ENCODE measurements at places on chromosomes 2 and 18.

- no peak for DNase-seq
Observed at GRCh38 chr2:235144291-235144690, 192.5 kb downstream of the SH3BP4 start.

DNA sequence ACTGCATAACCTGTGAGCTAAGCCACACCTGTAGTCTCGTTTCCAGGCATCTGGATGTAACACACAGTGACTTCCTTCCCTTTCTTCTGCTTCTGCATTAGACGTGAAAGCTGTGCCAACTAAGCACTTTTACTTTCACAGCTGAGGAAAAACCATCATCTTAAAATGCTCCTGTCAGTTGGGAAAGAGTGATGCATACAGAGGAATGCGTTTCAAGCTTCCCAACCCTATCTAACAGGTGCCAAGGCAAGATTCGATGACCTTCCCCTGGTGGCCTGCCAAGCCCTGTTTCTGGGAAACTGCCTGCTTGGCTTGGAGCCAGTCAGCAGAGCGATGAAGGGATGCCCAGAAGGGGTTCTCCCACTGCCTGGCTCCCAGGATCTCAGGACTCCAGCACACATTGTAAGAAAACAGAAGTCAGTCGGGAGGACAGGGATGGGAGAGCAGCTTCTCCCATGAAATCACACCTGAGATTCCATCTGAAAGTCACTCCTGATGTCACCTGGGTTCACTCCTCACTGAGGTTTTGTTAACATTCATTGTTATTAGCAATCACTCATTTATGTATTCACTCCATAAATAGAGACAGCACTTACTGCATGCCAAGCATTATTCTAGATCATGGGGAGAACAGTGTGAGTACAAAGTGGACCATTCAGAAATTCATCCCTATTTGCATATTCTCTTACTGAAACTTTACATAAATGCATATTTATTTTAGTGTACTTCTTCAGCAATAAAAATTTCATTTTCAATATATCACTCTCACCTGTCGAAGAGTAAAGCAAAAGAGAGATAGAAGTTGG lies 64.1 kb downstream of the DTNA start:
- peak; percentile 43 for DNase-seq

DNA sequence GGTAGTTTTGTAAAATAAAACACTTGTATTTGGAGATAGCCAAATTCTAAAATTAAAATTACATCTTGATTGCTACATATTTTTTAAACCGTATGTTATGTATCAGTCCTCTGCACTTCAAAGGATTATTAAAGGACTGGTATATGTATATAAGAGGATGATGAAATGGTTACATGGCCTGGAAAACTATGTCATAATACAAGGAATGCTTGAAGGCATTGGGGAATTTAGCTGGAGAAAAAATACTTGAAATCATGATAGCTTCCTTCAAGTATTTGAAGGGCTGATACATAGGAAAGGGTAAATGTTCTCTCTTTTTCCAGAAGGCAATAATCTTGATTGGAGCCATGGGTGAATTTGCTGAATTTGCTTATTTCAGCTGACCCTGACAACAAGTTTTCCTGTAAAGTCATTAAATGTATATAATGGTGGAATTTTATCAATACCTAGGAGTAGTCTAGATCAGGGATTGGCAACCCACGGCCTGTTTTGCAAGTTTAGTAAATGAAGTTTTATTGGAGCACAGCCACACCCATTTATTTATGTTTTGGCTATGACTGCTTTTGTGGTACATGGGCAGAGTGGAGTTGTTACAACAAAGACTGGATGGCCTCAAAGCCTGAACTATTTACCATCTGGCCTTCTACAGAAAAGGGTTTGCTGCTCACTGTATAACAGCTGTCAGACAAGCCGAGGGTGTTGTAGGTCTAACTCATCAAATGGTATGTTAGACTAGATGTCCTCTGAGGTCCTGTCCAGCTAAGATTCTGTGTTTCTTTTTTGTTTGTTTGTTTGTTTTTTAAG lies 34.4 kb downstream of the ACYP2 start:
- DNase-seq = no peak

GRCh38 chr2:66553370-66553769 lies 118.4 kb downstream of the MEIS1 start:
- DNase-seq = no peak

DNA sequence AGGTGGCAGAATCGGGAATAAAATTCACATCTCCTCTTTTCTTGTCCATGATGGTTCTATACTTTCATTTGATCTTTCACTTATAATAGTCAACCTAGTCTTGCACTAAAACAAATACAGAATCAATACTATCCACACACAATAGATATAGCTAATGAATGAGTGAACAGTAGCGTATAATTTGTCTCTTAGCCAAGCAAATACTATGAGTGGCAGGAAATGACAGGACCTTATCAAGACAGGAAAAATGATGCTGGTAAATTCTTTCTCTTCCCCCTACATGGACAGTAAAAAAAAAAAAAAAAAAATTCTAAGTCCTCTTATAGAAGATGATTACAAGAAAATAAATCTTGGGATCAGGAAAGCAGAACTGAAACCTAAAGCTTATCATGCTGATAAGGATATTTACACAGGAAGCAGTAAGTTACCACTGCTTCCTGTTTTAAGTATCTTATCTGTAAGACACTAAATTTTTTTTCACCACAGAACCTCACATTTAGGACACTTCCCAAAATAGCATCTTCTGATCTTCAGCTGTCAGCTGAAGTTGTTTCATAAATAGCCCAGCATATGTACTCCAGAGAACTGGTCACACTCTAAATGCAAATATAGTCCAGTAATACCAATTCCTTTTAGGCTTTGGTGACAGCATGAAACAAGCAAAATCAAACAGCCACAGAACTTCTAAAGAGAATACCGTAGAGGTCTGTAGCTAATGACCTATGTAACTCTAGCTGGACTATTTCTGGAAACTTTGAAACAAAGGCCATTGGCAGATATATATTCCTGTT lies 27.0 kb downstream of the IRS1 start:
- DNase-seq = no peak

- no peak for DNase-seq
Observed at GRCh38 chr18:75070625-75071483, 138.1 kb downstream of the PTGR3 start.

- no peak for DNase-seq
Observed at GRCh38 chr2:173998386-173998785, 33.2 kb upstream of the SP3 start.

DNA sequence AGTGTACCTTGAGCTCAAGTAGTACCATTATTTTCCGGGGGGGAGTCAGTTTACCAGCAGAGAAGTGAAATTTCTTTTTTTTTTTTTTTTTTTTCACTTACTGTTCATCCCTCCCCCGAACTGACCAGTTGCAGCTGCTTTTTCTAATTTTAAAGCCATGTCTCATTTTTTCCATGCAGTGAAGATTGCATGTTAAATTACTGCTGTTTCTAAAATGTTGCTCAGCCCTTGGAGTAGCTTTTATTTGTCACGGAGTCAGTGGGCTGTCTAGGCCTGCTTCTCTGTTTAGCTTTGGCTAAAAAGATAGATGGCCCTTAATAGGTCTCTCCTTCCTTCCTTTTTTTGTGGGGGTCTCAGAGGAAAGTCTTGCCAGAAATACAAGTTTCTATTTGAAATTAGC lies 70.2 kb downstream of the NGEF start:
- no peak for DNase-seq

DNA sequence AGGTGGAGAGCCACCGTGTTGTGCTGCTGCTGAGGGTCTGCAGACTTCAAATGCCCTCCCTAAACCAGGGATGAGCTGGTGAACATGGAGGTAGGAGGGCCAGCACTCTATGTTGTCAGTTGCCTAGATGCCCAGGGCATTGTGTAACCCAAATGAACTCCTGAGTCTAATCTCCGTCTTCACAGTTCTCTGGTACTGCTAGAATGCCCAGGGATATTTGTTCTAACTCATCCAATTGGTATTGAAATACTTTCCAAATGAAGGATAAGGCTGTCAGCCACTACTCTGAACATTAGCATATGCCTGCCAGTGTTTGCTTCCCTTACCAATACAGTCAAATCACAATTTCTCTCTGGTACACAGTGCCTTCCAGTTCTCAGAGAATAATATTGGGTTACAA lies 492.6 kb downstream of the SLC4A3 start:
- DNase-seq = no peak

GRCh38 chr2:227423656-227424499 lies 36.1 kb upstream of the SCYGR1 start:
- DNase-seq = no peak

DNA sequence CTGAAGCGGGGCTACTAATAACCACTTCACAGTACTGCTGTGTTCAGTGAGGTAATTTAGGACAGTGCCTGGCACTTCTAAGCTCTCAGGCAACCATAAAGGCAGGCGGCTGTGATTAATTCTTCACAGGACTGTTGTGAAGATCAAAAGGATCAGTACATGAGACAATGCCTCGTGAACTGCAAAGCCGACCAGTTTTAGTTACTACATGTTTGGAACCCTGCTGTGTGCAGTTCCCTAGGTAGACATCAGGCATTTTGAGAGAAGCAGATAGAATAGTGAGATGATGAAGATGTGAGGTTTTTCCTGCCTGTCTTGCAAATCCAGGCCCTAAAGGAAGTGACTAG lies 19.1 kb downstream of the EFHD1 start:
- no peak for DNase-seq

- no peak for DNase-seq
Observed at GRCh38 chr2:160349306-160349705, 144.3 kb downstream of the RBMS1 start.

DNA sequence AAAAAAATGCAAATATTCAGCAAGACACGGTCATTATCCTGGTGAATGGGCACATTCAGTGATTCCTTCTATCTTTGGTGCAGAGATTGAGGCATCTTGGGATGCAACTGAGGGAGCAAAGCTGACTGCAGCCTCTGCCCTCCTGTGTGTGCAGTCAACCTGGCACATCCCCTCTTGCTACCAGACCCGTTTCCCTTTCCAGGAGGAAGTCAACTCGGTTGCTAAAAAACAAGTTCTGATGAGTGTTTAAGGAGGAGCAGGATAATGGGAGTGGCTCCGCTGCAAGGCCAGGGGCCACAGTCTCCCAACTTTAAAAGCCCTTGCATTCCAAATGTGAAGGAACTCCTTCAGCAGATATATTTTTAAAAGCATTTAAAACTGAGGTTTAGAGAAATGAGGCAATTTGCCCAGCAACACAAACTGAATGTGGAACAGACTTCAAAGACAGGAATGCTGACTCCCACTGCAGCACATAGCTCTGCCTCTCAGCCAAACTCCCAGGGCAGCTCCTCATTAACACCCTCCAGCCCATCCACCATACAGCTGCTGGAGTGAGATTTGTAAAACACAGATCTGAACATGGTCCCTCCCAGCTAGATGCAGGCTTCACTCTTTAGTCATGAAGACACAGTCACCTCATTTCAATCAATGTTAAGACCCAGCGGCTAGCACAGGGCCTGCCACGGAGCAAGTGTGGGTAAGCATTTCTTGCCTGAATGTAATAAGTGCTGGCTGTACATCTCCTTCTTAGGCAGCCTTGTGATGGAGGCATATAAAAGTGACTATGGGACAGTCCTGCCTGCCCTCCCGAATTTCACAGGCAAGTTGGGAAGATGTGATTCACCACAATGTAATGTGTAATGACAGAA lies 54.3 kb downstream of the VSNL1 start:
- DNase-seq = no peak

Measured in NCI-H446 treated with DMSO at 0.1 percent for 48 hours (cell line).